ENCODE measurements at places on chromosomes 1 and 21.

- peak; percentile 34 for DNase-seq
Measured at GRCh38 chr1:225987491-225988316, 11.4 kb downstream of the SDE2 start.

GRCh38 chr1:18644973-18645746 lies 14.5 kb downstream of the PAX7 start:
- DNase-seq, result no peak

GRCh38 chr1:109978761-109979488 lies 5.6 kb upstream of the AHCYL1 start:
- DNase-seq, result no peak

- peak; percentile 4 for DNase-seq
Measured at GRCh38 chr1:72105201-72105600, 177.1 kb downstream of the NEGR1 start.

- DNase-seq, result no peak
Measured at GRCh38 chr1:212267460-212267859, 17.8 kb upstream of the PPP2R5A start.

DNA sequence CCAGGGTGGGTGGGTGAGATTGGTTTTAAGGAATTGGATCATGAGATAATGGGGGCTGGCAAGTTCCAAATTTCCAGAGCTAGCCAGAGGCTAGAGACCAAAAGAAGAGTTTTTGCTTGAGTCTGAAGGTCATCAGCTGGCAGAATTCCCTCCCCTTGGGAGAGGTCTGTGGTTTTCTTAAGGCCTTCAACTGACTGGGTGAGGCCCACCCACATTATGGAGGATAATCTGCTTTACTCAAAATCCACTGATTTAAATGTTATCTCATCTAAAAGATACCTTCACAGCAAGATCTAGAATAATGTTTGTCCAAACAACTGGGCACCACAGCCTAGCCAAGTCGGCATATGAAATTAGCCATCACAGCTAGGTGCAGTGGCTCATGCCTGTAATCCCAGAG lies 156.4 kb downstream of the URB2 start:
- DNase-seq, result no peak

DNA sequence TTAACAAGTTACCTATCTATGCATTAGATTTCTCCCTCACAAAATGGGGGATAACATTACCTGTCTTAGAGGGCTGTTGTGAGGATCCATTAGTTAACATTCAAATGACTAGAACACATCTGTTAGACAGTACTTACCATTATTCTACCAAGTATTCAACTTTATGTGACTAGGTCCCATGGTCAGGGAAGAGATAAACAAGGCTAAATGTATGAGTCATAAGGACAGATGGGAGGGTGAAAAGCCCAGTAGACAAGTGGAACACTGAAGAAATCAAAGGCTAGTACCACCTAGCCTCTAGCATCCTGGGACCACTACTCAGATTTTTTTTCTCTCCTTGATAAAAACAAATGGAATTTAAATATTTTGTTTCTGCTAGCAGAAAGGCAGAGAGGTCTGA lies 9.0 kb upstream of the VHLL start:
- DNase-seq, result no peak

GRCh38 chr1:74222701-74223100 lies 12.5 kb upstream of the TNNI3K start:
- no peak for DNase-seq

- DNase-seq, result peak; percentile 43
Measured at GRCh38 chr1:82160036-82160435, 359.3 kb downstream of the ADGRL2 start.

DNA sequence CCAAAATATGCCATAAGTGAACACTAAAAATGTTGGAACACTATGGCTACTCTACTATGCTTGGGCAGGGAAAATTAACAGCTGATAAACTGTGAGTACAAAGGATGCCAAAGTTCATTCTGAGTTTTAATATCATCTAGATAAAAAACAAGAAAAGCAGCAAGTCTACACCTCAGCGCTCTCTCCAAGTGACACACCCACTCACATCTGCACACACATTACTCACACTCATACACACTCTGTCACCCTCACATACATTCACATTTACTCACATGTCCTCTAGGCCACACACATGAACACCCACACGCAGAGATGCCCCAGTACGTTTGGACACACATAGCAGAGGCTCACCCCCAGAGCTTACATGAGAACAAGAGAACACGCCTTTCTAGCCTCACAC lies 87.3 kb upstream of the RAB4A start:
- no peak for DNase-seq

DNA sequence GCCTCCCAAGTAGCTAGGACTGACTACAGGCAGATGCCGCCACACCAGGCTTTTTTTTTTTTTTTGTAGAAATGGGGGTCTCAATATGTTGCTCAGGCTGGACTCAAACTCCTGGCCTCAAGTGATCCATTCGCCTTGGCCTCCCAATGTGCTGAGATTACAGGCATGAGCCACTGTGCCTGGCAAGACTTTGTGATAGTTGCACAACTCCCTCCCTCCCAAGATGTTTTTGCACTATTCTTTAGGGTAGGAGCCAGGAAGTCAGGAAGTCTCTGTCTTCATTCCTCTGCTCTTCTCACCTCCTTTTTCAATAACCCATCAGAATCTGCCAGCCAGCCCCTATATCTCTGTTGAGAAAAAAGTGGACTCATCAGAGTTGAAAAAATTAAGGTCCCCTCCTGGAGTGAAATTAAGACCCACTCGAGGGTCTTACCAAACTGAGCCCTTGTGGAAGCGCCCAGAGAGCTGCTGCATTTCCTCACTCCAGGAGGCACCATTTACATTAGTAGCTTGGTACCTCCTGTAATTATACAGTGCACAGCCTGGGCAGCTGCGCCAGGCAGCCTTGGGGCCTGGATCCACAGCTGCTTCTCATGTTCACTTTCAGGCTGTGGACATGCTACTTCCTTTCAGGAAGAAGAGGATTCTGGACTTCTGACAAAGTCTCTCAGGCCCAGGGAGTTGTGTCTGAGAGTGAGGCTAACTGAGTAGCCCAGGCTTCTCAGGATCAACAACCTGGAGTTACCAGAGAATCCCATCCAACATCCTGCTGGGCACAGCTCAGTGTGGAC lies 24.0 kb downstream of the TCEA3 start:
- peak; percentile 59 for DNase-seq

DNA sequence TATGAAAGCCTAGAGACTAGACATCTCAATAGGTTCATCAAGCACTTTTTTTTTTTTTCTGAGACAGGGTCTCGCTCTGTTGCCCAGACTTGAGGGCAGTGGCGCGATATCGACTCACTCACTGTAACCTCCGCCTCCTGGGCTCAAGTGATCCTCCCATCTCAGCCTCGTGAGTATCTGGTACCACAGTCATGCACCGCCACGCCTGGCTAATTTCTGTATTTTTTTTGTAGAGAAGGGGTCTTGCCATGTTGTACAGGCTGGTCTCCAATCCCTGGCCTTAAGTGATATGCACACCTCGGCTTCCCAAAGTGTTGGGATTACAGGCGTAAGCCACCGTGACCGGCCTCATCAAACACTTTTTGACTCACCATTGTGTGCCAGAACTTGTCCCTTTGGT lies 613 bp upstream of the GPATCH4 start:
- DNase-seq, result no peak

DNA sequence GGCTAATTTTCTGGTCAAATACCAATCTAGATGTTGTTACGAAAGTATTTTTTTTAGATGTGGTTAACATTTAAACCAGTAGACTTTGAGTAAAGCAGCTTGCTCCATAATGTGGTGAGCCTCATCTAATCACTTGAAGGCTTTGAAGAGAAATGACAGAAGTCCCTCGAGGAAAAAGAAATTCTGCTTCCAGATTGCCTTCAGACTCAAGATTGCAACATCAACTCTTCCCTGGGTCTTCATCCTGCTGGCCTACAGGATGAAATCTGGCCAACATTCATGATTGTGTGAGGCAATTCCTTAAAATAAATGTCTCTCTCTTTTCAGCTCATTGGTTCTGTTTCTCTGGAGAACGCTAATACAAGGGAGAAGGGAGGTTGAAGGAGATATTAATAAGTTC lies 32.5 kb upstream of the SSX2IP start:
- peak; percentile 93 for DNase-seq

DNA sequence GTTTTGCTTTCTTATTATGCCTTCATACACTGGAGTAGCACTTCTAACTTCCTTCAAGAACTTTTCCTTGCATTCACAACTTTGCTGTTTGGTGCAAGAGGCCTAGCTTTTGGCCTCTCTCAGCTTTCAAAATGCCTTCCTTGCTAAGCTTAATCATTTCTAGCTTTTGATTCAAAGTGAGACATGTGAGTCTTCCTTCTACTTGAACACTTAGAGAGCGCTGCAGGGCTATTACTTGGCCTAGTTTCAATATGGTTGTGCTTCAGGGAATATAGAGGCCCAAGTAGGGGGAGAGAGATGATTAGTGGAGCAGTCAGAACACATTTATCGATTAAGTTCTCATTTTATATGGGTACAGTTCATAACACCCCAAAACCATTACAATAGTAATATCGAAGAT lies 12.4 kb downstream of the ANGEL2 start:
- no peak for DNase-seq

- DNase-seq, result no peak
Measured at GRCh38 chr1:35932158-35932636, 1.3 kb downstream of the AGO3 start.

- peak; percentile 84 for DNase-seq
Measured at GRCh38 chr1:84089465-84089864, 54.6 kb upstream of the PRKACB start.

- peak; percentile 8 for DNase-seq
Measured at GRCh38 chr1:214310010-214310409, 29.1 kb downstream of the SMYD2 start.

DNA sequence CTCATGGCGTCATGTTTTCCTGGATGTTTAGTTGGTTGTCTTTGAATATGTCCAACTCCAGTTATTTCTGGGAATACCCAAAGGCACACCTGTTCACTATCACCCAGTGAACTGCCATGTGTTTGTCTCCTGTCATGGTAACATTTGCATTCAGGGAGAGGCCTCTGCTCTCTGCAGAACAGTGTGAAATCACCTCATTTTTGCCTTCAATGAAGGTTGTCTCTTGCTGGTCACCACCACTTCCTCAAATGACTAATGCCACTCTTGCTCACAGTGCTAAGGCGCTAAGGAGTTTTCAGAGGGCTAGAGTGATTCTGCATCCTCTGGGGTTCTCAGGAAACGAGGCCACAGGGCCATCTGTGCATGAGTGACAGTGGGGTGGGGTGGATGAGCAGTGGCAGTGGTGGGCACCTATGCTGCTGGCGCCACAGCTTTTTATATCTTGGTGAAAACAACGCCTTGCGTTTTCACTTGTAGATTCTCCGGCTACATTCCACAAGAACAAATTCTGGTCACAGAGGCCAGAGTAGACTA lies 60.0 kb upstream of the ATP5PO start:
- DNase-seq, result peak; percentile 36

- DNase-seq, result peak; percentile 24
Measured at GRCh38 chr1:42158189-42158588, 5.0 kb downstream of the GUCA2B start.

DNA sequence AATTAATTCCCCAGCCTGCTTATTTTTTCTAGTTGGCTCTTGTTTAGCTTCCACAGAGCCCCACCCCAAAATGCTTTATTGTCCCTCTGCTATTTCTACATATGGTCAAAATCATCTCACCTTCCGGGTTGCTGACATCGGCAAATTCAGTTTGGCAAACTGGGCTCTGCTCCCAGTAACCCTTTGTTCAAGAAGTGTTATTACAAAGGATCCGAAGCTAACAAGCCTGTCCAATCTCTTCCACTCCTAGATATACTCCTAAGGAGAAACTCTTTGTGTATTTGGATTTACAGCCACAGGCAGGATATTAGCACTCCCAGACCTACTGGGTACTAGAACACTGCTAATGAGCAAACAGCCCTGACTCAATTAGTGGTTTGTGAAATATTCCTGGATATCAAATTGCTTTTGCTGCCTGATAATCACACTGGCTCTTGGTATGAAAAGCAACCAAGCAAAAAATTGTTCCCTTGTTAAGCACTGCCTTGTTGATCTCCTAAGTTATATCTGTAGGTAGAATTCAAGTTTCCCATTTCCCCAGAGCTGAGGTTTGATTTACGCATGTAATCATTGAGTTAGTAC lies 4.0 kb downstream of the JUN start:
- peak; percentile 46 for DNase-seq

- no peak for DNase-seq
Measured at GRCh38 chr1:41641475-41641814, 157.0 kb upstream of the EDN2 start.

DNA sequence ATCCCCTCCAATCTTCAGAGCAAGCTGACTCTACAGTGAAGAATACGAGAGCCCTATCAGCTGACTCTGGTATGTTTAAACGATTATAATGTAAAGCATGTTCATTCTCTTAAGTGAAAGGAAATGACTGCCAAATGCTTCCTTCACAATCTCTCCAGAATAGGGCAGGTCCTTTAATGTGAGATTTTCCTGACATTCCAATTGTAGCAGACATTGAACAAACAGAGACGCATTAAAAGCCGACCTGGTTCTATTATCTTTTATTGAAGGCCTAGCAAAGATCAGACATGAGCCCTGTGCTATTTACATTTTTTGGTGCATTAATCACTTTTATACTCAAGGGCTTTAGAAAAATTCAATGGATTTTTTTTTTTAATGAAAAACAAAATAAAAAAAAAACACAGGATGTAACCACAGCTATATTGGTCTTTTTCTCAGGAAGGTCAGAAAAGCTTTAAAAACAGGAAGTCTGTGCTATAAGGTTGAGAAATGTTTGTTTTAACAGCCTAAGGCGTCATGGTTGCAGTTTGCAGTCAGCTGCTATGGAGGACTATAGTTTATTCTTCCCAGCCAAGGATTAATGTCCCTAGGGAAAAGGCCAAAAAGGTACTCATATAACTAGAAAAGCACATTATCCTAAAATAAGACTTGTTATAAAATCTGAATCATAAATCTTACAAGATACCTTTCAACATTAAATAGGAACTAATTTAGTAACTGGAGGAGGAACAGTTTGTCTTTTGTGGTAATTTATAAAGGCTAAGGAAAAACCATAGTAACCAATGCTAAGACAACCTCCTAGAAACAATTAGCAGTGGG lies 104.8 kb downstream of the RERE start:
- peak; percentile 90 for DNase-seq

DNA sequence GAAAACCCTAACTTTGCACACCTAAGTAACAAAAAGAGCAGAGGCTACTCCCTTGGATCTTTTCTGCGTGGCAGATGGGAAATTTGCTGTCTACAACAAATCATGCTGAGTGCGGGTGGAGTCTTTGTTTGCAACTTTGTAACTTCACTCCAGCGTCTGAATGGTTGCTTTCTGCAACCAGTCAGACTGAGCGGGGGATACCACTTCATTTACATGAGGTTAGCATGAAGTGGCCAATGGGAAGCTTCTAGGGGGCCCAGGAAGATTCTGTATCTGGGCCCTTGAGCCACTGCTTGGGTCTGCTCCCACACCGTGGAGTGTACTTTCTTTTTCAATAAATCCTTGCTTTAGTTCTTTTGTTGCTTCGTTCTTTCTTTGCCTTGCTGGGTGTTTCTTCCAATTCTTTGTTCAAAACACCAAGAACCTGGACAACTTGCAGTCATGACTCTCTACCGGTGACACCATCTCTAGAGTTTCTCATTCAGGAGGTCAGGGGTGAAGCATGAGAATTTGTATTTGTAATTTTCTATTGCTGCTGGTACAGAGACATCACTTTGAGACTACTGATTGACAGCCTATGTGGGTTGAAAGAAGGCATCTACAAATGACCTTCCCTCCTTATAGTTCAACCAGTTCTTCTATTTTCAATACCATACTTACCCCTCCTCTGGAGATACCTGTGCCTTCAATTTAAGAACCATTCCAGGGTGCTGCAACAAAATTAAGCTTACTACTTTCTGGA lies 55.8 kb upstream of the RC3H1 start:
- DNase-seq, result no peak
